Caco-2 (cell line): ENCODE measurements at places on chromosomes 7 and 10. TPM values are rescaled to one million over a fixed set of nuclear protein-coding genes. Genes with fewer than 3 reads are reported as not detected.

Gene ZNF117
- total RNA-seq = 5.8 and 7.2 TPM in 2 replicates

Gene FZD8
- total RNA-seq = 2.4 and 3.4 TPM in 2 replicates

Gene SLC39A12
- total RNA-seq = not detected in 2 replicates

Gene LOXL4
- 2.1 and 3.7 TPM in 2 replicates for total RNA-seq

Gene TAS2R41
- not detected in 2 replicates for total RNA-seq

Gene ANK3
- total RNA-seq = 46.7 and 52.3 TPM in 2 replicates

Gene CTBP2
- 97.2 and 99.6 TPM in 2 replicates for total RNA-seq

Gene PYROXD2
- 2.2 and 4.9 TPM in 2 replicates for total RNA-seq

Gene LIPF
- total RNA-seq = not detected in 2 replicates

Gene MCMBP
- 77.2 and 88.4 TPM in 2 replicates for total RNA-seq

Gene C10orf53
- not detected in 2 replicates for total RNA-seq

Gene JCAD
- total RNA-seq = 10.0 and 13.0 TPM in 2 replicates

Gene ABCB1
- 34.6 and 37.3 TPM in 2 replicates for total RNA-seq

Gene WEE2
- total RNA-seq = 1.0 and 2.5 TPM in 2 replicates

Gene GHITM
- total RNA-seq = 240 and 255 TPM in 2 replicates

Gene ADAMTS14
- not detected in 2 replicates for total RNA-seq
